ENCODE measurements at places on chromosomes 5 and 9.

DNA sequence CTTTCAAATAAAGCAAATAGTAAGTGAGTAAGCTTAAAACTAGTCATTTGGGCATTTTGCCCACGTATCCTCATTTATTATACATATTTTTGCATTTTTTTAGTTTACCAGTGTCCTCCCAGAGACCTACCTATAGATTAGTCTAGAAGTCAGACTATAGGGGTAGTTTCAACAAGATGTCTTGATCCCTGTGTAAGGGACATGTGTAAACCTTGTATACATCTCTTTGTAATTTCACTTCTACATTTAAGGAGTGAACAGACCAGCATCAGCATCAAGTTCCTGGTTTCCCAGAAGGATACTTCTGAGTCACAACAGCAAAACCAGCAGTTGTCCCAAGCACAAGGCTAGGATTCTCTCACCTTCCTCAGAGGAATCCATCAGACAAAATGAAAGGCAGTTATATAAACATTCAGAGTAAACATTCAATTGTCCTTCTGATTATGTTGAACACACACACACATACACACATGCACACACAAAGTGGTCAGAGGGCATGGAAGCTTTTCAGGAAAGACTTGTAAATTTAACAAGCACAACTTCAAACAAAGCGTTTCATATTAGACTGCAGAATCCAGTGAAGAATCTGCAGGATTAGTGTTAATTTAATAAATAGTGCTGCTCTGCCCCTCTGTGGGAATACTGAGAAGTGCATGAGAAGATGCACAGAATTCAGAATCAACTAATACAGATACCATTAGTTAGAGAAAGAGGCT, 55.4 kb downstream of the HINT1 start:
- peak; percentile 38 for DNase-seq

DNA sequence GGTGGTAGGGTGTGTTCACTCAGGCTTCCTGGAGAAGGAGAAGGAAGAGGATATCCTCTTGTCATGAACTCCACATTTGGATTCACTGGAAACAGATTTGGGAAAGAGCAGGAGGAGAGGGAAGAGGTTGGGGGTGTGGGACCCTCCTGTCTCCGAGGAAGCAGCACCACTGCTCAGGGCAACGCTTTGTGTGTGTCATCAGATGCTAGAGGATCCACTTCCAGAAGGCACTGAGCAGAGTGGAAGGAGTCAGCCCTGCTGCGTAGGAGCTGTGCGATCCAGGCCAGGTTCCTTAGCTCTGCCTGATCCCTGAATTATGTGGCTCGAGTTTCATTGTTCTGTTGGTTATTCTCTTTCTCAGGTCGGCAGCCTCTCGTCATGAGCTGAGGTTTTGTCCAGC, 37.3 kb upstream of the TJP2 start:
- DNase-seq, result no peak

GRCh38 chr5:3694819-3695218, 99.2 kb downstream of the IRX1 start:
- DNase-seq, result no peak

GRCh38 chr5:81161012-81161601, 72.0 kb upstream of the CKMT2 start:
- DNase-seq, result no peak

DNA sequence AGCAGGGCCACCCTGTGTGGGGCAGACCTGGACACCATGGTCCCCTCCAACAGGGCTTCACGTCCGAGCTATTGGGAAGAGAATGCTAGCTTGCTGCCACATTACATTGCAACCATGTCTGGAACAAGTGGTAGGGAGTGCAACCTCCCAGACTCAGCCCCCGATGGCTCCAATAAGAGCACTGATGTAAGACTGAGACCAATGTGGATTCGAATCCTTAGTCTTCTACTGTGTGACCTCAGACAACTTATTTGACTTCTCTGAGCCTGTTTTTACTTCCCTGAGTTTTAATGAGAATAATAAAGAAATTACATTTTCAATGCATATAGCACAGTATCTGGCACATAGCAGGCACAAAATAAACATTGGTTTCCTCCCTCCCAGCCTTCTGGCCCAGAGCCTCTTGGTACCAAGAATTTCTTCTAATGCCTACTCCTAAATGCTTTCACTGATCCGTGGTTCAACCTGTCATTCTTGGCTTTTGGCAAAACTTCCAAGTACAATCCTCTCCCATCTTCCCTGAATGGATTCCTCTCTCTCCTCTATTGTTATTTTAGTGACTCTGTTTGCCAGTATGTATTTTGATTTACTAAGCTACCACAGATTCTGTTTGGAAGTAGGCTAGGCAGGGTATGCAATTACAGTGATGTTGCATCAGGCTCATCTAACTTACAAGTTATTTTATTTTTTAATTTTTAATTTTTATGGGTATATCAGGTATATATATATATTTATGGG, 34.6 kb upstream of the COL15A1 start:
- no peak for DNase-seq

DNA sequence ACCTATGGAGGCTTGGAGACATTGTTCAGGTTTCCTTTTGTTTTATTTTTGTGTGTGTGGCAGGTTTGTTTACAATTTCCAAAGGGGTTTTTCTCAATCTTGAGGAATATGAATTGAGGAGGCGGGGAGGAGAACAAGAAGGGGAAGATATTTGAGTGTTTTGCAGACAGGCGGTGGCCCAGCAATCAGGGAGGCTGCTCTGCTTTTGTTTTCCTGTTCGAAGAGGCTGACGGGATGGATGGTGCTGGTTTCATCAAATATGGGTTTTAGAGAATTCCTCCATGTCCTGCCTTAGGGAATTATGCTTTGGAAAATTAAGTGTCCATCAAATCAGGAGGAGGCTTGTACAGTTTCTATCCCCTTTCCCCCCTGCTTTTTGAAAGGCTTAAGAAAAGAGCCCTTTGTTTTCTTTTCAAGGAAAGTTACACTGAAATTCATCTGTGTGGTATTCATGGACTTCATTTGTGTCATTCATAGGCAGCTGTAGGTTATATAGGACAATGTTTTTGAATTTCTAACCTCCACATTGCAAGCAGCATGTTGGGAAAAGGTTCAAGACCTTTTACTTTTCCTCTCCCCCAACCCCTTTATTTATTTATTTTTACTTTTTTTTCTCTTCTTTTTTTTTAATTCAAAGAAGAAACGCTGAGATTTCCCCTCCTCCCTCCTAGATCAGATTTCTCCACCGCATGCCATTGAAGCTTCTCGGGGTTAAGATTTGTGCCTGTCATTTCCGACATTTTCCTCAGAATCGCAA, 107.4 kb downstream of the ZNF462 start:
- no peak for DNase-seq

- no peak for DNase-seq
These were observed 10.9 kb downstream of the DAB2IP start for GRCh38 chr9:121662359-121662758.

DNA sequence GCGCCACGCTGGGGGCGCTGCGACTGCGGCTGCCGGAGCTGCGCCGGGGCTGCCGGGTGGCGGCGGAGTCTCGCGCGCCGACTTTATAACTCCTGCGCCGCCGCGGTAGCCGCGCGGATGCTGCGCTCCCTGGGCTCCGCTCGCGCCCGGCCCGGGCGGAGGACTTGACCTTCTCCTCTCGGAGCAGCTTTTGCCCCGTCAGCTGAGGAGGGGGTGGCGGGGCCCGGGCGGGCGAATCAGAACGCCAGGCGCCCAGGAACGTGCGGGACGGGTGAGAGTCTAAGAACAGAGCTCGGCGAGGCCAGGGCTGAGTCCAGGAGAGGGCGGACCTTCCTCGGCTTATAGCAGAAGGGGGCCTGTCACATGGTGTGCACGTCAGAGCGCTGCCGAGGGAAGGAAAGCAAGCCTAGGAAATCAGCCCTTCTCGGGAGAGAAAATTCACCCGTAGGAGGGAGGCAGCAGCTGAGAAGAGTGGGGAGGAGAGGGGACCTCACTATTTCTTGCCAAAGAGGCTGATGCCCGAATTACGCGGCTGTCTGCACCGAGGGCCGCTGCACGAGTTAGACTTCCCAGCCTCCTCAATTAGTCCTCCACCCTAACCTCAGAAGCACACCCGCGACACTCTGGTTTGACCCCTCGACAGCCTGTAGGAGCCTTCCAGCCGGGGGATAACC, at the start of gene FOXD1:
Gene FOXD1 (minus strand): TSS at position 315 of the 674 bp plus-strand sequence. CDS start 415 bp downstream, outside the sequence.
- DNase-seq, result no peak

- no peak for DNase-seq
These were observed 33.4 kb downstream of the SLCO4C1 start for GRCh38 chr5:102262688-102263087.

- DNase-seq, result no peak
These were observed 20.4 kb downstream of the CDK5RAP2 start for GRCh38 chr9:120559546-120559945.

GRCh38 chr5:128257076-128257475, 173.5 kb downstream of the SLC12A2 start:
- DNase-seq, result no peak

GRCh38 chr5:76805821-76806505, 12.9 kb upstream of the F2RL1 start:
- DNase-seq, result no peak

GRCh38 chr5:139276426-139276825, 17.1 kb upstream of the MATR3 start:
- DNase-seq, result no peak

DNA sequence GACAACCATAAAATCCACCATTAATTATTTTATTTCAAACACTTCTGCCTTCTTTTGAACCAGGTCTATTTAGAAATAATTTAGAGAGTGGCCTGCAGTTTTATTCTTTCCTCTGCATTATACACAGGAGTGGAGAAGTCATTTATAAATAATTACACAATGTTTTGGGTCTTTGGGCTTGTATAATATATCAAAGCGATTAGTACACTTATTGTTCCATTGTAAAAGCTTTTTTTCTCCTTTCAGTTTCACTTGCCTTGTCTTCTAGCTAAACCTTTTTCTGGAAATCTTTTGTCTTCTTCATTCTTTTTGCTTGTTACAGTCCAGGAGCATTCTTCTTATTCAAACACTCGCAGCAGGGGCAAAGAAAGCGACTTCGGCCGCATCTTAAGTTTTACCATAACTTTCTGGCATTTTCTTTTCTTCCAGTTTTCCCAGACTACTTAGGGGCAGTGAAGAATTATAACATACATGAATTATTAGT, 7.3 kb upstream of the NEUROG1 start:
- DNase-seq, result no peak

DNA sequence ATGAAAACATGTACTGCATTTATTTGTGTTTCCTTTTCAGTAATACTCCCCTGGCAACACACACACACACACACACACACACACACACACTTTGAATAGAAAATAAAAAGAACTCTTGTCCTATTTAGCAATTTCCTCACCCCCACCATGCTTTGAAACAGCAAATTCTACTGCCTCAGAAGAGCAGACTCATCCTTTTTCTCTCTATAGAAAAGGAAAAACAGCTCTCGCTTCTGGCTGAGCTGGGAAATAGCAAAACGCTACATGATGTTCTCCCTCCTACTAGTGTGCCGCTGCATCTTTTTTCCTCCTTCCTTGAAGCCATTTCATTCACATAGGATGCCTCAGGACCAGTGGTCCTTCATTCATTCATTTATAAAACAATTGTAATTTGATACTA, 453.6 kb downstream of the CSNK1G3 start:
- no peak for DNase-seq

GRCh38 chr9:100774962-100775361, 197.1 kb downstream of the CAVIN4 start:
- DNase-seq, result no peak

DNA sequence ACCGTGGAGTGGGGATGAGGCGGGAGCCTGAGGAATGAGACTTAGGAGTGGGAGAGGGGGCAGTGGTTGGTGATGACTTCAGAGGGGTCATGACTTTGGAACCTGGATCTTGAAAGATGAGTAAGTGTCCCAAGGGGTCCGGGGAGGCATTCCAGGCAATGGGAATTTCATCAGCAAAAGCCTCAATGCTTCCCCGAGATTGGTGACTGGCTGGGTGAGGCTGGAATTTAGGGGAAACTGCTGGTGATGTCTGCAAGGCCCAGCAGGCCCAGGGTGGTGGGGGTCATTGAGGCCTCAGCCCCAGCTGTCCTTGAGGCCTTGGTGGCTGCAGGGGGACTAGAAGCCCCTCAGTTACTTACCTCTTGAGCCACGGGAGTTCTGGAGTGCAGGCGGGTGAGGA, 7.5 kb downstream of the NDST1 start:
- DNase-seq, result no peak

DNA sequence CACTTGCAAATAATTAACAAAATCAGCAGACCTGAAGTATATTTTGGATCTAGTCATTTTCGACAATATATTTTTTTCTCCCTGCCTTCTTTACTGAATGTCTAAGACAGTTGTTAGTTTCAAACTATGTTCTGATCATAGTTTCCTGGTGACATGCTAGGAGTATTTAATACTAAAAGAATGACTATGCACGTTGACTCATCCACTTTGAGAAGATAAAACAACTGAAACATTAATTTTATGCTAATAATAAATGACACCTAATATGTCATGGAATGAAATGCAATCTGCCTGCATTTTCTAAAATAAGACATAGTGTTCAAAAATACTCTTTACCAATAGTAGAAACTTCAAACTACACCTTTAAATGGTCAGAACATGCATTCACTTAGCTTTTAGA, 2123.7 kb upstream of the C9orf72 start:
- no peak for DNase-seq

DNA sequence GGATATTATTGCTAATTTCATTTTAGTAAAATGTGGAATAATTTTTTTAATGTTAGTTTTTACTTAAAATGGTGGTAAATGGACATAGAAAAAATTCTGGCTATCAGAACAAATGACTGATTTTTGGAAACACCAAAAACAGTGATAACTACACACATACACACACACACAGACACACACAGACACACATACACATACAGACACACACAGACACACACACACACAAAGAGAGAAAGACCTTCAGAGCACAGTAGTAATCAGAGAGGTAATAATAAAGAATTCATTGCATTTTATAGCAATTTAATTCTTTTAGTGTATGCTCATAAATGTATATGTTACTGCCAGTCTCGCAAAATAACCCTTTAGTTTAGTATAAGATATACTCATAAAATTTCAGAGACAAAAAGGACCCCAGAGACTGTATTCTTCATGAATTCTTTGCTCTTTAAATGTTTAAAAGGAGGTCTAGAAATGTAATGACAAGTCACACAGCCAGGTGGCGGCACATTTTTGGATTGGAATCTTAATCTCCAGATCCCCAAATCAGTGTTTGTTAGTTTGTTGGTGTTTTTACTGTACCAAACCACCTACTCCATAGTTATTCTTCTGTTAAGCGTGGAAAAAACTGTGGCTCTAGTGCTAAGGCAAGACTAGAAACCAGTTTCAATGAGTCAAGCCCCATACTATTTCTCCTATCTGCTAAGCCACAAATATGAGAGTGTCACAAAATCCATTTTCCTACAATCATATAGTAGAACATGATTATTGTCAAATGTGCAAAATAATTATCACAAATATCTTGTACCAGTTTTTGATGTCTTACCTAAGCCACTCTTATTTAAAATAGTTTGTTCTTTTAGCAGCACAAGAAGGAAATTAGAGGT, 109.9 kb downstream of the EDIL3 start:
- DNase-seq, result no peak
